ENCODE measurements at places on chromosomes 1 and 21. TPM values are rescaled to one million over a fixed set of nuclear protein-coding genes. Genes with fewer than 3 reads are reported as not detected.

DNA sequence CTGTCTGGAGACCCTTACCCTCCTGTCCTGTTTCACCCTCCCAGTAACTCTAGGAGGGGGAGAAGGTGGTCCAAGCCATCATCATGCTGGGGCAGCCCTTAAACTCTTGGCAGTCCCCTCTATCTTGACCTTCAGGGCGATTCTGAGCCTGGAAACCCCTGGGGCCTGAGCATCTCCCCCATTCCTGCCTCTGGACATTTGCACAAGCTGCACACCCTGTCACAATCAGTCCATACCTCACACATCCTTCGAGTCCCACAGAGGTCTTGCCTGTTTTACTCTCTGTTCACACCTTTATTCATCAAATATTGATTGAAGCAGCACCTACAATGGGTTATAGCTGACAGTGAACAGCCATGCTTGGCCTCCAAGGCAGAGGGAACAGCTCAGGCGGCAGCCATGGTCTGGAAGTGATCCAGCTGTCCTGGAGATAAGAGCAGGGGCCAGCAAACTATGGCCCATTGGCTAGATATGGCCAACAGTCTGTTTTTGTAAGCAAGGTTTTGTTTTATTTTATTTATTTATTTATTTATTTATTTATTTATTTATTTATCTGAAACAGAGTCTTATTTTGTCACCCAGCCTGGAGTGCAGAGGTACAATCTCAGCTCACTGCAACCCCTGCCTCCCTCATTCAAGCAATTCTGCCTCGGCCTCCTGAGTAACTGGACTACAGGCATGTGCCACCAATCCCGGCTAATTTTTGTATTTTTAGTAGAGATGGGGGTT, 7.1 kb upstream of the FAM131C start:
- no peak for DNase-seq

GRCh38 chr1:161153176-161153575, 602 bp upstream of the UFC1 start:
- no peak for DNase-seq

DNA sequence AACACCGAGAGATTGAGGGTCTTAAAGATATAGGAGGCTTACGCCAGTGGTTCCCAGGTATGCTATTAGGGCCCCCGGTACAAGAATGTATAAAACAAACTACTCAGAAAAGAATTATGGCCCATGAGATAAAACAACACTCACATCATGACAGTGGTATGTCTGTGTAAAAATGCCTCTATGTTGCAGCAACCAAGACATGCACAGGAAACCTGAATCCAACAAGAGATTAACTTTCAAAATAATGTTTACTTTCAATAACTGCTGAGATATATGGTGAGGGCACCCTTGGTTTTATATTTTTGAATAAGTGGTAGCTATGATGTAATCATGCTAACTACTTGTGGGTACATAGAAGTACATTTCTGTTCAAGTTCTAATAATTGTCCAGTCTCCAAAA, 74.9 kb downstream of the PUM1 start:
- no peak for DNase-seq

DNA sequence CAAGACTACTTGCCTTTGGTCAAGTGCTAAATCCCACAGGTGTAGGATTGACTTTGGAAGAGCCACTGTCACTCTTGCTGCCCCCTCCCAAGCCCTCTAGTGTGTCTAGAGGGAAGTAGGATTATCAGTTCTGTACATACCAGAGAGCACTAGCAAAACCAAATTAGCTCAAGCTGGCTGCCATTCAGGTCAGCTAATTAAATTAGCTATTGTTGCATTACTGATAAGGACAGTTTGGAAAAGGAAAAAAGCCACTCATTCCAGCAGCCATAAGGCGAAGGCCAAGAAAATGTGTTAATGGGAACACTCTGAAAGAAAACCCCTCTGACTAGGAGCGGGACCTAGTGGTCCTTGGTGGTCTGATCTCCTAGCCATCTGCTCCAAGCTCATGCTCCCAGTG, 321.7 kb downstream of the PBX1 start:
- DNase-seq, result no peak

GRCh38 chr1:40901886-40902852, 40.0 kb upstream of the CITED4 start:
- DNase-seq, result peak; percentile 73

DNA sequence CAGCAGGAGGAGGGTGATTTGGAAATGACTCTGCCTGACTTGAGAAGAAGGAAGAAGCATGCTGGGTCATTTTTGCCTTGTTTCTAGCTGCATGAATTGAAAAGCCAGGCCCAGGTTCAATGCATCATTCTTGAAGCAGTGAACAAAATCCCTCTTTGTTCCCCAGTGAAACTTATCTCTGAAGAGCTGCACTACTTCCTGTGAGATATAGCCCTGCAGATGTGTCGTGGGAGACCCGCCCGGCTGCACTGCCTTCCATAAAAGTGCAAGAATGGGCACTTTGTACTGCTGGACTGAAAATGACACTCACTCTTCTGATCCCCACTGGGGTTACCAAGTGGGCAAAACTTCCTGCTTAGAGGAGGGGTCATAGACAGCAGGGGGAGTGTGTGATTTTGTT, 249.2 kb upstream of the NFIA start:
- DNase-seq, result no peak

DNA sequence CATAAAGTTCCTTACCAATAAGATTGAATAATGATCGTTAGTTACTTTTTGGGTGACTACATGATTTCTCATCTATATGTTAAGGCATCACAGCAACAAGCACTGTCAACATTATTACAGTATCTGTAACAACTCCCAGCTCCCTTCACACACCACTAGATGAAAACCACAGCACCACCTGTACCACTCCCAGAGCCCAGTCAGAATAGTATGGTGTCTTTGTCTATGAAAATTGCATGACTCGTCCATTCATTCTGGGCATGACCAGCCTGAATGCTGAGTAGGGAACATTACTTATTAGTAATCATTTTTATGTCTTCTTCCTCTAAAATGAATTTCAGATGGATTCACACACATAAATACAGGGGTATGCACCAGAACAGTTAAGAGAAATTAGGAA, 7.0 kb downstream of the OLFML2B start:
- DNase-seq, result peak; percentile 75

GRCh38 chr21:42411197-42411869, 7.6 kb downstream of the UBASH3A start:
- DNase-seq, result no peak

DNA sequence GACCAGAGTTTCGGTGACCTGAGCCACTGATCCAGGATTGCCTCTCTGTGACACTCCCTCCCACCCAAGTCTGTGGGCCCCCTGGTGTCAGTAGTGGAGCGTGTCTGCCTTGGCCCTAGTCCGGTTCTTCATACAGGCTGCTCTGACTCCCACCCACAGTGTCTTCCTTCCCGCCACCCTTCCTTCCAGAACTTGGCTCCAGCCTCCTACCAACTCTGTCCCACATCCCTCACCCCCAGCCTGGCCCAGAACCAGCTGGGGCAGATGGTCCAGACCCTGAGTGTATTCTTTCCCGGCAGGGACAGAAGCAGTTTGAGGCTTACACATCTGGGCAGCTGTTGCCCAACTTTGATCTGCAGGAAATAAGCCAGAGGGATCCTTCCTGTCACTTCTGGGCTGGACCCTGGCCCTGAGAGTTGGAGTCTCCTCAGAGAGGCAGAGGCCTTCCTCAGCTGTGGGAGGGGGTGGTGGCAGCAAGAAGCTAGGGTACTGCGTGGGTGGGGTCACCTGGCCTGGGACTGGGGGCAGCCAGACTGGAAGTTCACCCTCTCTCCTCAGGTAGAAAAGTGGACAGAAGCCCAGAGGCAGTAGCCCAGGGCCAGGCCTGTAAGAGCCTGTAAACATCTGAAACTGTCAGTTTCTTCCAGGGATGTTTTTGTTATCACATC, 43.1 kb upstream of the EPS8L3 start:
- DNase-seq, result no peak

DNA sequence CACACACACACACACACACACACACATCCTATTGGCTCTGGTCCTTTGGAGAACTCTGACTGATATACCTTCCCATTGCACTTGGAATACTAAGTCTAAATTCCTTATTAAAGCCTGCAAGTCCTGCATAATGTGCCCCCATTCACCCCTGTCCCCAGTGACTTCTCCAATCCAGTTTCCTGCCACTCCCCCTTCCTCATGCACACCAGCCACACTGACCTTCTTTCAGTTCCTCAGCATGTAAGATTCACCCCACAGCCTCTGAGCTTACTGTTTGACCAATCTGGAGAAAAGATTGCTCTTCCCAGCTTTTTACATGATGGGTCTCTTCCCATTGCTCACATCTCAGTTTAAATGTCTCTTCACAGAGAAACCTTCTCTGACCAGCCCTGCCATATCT, 146.6 kb downstream of the TBX15 start:
- no peak for DNase-seq

GRCh38 chr1:155071701-155072100, 6.9 kb upstream of the EFNA3 start:
- DNase-seq, result no peak

DNA sequence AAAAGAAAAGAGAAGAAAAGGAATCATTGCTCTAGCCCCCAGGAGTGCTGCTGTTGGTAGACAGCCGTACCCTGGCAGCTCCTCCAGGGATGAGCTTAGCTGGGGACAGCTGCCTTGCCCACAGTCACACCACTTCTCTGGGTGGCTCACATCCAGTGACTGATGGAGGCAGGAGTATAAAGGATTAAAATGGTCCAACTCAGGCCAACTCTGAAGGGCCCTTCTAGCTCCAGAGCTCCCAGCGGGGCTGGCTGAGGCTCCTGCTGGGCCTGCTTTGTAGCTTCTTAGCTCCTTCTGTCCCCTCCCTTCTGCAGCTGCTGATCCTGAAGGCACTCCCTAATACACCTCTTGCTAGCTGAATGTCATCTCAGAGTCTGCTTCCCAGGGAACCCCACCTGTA, 4.4 kb downstream of the CITED4 start:
- DNase-seq, result no peak

DNA sequence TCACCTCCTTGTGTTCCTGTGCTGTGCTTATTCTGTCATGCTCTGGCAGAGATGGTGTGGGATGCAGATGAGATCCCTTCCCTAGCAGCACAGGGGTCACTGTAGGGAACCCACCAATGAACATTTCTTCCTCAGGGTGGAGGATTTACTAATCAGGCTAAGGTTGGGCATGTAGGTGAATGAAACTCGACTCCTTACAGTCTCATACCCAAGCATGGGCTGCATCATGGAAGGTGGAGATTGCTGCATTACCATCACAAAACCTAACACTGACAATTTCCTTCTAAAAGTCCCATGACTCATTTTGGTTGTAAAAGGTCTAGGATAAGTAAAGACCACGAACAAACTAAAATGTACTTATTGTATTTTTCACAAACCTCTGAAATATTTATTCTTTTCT, 399.9 kb downstream of the DSCAM start:
- DNase-seq, result peak; percentile 52

GRCh38 chr21:15850645-15851044, 120.9 kb downstream of the USP25 start:
- no peak for DNase-seq

GRCh38 chr1:22325531-22326371, 125.9 kb upstream of the ZBTB40 start:
- DNase-seq, result no peak

DNA sequence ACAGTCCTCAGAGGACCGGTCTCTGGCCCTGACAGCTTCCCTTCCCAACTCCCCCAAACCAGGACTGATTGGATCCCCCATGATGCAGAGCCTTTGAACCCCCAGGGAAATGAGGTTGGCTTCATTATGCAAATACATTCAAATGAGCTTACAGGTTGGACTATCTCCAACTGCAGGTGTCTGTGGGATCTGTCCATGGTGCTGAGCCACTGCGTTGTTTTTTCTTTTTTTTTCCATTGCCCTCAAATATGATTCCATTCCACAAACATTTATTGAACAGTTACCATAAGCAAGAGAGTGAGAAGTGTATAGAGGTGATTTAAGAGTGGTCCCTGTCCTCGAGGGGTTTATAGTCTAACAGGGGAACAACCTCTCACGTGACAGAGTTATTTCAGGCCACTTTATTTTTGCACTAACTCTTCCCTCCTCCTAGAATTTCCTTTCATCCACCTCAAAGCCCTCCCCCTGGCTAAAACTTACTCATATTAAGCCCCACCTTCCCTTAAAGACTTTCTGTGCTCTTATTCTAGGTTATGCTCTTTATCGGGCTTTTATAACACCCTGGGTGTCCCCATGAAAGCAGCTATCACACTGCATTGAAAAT, 21.9 kb downstream of the DLGAP3 start:
- no peak for DNase-seq

- no peak for DNase-seq
Measured at GRCh38 chr1:56396581-56396980, 182.8 kb downstream of the PLPP3 start.

DNA sequence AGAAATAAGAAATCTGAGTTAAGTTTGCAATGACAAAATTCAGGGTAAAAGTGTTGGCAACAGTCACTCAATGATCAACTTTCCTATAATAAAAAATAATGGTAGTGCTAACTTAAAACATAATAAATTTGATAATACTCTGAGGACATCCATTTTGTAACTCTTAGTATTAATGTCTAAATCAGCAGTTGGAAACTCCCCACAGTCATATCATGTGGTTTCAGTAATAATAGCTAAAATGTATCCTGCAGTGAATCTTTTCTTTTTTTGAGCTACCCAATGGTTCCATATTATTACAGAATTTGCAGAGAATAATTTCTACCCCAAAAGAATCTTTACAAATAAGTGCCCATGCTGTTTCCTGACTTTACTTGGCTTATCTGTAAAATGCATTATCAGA, 286.7 kb downstream of the PTPRC start:
- DNase-seq, result no peak

GRCh38 chr1:201988601-201989000, 6.2 kb downstream of the RNPEP start:
- DNase-seq, result no peak

TAF13 gene
- 65.6 TPM for total RNA-seq

PLA2G2C gene
- total RNA-seq, result not detected

LPAR3 gene
- 32.3 TPM for total RNA-seq

ATP5PB gene
- 386 TPM for total RNA-seq

Data from foreskin keratinocyte (primary cell).